ENCODE measurements at places on chromosomes 3 and 15.

- DNase-seq: no peak
Measured at GRCh38 chr3:13301286-13301987, 118.7 kb downstream of the NUP210 start.

GRCh38 chr3:85258819-85259218, 300.0 kb downstream of the CADM2 start:
- no peak for DNase-seq

DNA sequence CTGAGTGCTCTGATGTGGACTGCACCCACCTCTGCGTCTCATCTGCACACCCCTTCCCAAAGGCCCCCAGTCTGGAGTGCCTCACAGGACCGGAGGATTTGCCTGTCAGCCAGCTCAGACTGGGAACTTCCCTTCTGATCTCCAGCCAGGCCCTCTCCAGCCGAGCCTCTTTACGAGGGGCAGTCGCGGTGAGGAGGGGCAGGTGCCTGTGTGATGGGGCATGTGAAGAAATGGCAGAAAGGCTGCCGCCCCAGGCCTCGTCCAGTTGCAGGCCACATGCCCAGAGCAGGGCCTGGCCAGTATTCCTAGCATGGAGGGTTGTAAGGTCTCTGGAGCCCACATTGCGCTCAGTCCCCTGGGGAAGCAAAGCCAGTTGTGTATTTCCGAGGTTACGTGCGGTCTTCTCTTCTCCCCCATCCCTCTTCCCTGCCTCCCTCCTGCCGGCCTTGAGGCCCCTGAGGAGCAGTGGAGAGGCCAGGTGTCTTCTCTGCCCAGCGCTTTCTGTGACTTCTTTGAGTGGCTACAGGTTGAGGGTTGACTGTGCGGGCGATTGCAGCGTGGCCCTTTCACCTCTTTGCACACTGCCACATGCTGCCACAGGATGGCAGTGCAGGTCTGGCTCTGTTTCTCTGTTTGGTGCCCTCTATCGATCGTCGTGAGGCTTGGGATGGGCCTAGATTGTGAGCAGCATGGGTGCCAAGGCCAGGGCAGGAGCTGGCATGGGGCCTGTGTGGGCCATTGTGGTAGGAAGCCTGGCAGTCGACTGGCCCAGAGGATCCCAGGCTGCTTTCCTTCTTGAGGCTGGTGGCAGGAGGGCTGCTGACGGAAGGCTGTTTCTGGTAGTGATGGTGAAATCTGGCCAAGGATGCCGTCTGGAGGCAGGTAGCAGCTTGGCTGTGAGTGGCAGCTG, 5.3 kb downstream of the CLK3 start:
- peak; percentile 51 for DNase-seq

DNA sequence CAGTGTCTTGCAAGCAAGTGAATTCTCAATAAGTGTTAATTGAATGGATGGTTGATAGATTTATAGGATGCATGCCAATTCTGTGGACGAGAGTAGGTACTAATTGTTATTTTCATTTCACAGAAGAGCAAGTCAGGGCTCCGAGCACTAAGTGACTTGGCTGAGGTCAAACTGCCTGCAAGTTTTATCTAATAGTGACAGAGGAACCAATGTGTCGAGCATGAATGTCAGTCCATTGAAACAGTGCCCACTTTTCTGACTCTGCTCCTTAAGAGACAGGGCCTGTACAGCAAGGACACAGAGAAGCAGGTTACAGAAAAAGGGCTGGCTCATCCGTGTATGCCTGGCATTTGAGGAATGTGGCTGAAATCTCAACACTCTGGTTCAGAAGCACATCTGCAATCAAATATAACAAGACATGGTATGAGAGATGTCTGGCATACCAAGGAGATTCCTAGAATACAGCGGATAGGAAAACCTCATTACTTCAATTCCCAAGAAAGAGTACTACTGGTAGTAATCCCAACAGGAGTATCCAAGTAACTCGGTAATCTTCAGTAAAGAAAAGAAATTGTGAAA, 6.0 kb upstream of the B3GNT5 start:
- no peak for DNase-seq

DNA sequence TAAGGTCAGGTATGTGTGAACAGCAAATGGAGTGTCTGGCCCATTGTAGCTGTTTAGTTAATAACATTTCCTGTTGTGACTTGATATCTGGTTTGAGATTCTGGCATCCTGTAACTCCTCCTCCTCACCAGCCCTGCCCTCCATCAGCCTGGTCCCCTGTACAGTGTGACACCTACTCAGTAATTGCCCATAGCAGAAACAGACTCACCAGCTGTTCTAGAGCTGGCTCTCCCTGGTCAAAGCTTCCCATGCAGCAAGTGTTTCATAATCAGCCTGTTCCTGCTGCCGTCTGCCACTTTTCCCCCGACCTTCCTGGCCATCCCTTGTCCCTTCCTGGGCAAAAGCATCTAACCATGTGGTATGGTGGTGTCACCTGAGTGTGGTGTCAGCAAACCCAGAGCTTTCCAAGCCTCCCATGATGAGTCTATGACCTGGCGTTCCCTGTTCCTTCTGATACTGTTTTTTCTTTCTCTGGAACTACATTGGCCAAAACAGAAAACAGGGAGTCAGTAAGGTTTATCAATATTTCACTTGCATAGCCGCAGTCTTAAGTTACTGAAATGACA, 55.4 kb downstream of the B3GALNT1 start:
- no peak for DNase-seq

GRCh38 chr15:79037848-79038247, 52.7 kb downstream of the RASGRF1 start:
- no peak for DNase-seq

- no peak for DNase-seq
Measured at GRCh38 chr15:63296195-63296594, 18.8 kb downstream of the APH1B start.

GRCh38 chr3:122100591-122101463, 45.7 kb downstream of the CD86 start:
- DNase-seq: no peak

DNA sequence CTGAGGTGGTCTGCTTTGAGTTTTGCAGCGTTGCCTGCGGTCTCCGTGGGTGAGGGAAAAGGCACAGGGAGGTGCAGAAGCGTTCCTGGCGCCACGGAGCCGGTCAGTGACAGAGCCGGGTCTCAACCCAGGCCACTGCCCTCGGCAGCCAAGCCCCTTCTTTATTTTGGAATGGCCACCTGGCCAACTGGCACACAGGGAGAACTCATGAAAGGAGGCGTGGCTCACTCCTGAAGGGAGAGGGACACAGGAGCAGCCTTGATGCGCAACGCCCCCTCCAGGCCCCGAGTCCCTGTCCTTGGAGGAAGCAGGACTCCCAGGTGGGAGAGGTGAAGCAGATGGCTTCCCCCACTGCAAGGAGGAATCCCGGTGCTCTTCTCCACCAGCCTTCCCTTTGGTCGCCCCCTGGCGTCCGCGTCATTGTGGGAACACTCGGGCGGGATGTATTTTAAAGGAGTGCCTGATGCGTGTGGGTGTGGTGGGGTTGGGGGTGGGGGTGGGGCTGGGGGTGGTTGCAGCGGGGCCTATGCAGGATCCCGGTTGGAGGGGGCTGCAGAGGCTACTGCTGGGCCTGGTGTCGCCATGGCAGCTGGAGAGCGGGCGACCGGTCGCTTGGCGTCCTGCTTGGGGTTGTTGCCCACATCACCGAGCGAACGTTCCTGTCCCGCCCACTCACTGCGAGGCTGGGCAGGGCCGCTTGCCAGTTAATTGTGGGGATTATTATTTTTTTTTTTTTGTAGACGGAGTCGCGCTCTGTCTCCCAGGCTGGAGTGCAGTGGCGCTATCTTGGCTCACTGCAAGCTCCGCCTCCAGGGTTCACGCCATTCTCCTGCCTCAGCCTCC, 32.6 kb downstream of the APBA2 start:
- DNase-seq: no peak

DNA sequence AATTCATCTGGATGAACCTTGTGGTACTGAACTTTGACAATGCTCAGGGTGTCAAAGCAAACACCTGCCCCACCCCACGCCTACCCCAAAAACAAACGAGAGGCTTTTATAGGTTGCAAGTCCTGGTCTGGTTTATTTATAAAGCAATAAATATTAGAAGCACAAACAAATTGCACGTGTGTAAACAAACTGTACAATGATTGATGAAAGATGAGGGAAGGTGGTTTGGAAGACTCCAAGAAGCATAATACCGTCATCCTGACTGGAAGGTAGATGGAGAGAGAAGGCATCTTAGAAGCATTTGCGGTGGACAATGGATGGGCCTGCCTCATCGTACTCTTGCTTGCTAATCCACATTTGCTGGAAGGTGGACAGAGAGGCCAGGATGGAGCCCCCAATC, 5.2 kb downstream of the ACTC1 start:
- no peak for DNase-seq

DNA sequence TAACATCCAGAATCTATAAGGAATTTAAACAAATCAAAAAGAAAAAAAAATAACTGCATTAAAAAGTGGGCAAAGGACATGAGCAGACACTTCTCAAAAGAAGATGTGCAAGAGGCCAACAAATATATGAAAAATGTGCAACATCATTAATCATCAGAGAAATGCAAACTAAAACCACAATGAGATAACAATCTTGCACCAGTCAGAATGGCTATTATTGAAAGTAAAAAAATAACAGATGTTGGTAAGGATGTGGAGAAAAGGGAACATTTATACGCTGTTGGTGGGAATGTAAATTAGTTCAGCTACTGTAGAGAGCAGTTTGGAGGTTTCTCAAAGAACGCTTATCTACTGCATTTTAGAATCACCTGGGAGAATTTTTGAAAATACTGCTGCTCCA, 186.1 kb downstream of the OTOL1 start:
- no peak for DNase-seq

- no peak for DNase-seq
Measured at GRCh38 chr3:152241142-152242017, 27.3 kb upstream of the MBNL1 start.

GRCh38 chr3:110593749-110594148, 477.9 kb upstream of the NECTIN3 start:
- DNase-seq: no peak

GRCh38 chr15:94098921-94099573, 132.3 kb upstream of the MCTP2 start:
- no peak for DNase-seq

DNA sequence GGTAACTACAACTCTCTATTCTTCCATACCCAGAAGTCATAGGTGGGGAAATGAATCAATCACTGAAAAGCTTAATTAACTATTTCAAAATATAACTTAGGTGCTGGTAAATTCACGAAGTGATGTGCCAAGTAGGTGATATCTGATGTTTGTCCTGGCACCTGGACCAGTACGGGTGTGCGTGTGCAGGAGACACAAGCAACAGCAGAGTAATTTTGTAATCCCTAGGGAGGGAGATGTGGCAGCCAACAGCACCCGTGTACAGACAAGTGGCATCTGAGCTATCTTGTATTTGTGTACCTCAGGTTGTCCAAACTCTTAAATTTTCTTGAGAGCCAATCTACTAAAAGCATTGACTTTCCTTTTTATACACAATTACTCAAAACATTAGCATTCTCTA, 22.8 kb downstream of the USF3 start:
- DNase-seq: no peak

- DNase-seq: no peak
Measured at GRCh38 chr3:8328967-8329366, 172.7 kb upstream of the LMCD1 start.

- DNase-seq: no peak
Measured at GRCh38 chr3:41457176-41457575, 257.9 kb downstream of the CTNNB1 start.

- no peak for DNase-seq
Measured at GRCh38 chr3:106473576-106474475, 605.0 kb upstream of the CBLB start.

DNA sequence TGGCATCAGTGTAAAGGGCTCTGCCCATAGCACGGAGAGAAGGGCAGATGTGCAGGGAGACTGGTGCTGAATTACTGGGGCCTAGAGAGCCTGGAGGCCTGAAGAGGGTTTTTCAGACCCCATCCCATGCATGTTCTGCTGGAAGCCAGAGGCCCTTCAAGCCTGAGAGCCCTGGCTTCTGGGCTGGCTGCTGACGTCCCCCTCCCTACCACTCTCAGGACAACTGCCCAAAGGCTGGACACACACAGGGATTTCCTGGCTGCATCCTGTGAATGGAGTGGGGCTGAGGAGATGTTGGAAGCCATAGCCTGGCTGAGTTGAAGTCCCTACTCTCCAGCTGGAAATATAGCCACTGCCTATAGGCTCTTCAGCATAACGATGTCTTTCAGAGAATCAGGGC, 16.9 kb upstream of the DOCK3 start:
- no peak for DNase-seq
